ENCODE measurements at places on chromosomes 7 and 10.

DNA sequence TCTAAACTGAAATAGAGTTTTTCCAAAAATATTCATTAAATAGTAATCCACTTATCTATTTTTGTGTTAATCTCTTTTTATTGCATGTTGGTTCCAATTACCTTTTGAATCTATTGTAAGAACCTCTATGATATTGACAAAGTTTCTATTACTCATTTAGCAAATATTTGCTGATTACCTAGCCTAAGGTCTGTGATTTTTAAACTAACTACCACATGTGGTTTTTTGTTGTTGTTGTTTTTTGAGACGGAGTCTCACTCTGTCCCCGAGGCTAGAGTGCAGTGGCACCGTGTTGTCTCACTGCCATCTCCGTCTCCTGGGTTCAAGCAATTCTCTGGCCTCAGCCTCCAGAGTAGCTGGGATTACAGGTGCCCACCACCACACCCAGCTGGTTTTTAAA, 2.0 kb upstream of the ASB13 start:
- no peak for DNase-seq

- DNase-seq, result no peak
These were observed 110.7 kb downstream of the ANKRD30A start for GRCh38 chr10:37236093-37236492.

GRCh38 chr7:111730476-111731300, 168.4 kb upstream of the IMMP2L start:
- DNase-seq, result peak; percentile 5

GRCh38 chr10:7887174-7887816, 69.0 kb downstream of the TAF3 start:
- DNase-seq, result no peak

- no peak for DNase-seq
These were observed 2.0 kb downstream of the CALY start for GRCh38 chr10:133334503-133335245.

GRCh38 chr10:32851301-32851700, 106.7 kb downstream of the ITGB1 start:
- no peak for DNase-seq

DNA sequence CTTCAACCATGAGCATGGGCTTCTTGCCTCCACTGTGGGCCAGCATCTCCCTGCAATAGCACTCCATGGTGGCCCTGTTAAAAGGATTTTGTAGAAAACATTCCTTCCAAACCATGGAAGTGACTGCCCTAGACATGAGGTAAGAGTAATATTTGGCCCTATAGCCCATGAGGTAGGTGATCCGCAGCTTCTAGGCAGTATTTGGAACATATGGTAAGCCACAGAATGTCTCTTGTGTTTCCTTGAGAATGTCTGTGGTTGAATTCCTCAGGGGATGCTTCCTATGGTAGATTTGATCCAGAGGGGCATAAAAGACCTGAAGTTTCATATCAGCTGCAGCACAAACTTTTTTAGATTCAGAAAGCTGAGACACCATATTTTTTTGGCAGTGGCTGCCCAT, 54.9 kb downstream of the TMEM168 start:
- no peak for DNase-seq

DNA sequence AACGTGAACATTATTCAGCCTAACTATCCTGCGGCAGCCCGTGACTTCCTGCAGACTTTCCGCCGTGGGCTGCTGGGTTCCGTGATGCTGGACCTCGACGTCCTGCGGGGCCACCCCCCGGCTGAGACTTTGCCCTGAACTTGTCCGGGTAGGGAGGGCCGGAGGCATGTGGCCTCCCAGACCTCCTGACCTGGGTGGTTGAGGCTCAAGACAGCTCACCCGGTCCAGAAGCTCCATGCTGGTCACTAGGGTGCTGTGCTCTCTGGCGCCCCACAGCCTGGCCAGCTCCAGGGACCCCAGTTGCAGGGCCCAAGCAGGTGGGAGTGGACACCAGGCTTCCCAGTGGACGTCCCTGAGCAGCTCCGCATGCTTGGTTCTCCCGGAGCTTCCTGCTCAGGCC, 4.4 kb downstream of the SPRN start:
- DNase-seq, result no peak

- DNase-seq, result no peak
These were observed 519.1 kb upstream of the AUTS2 start for GRCh38 chr7:69078997-69079769.

- DNase-seq, result no peak
These were observed 211.6 kb upstream of the MAGI2 start for GRCh38 chr7:79664884-79665676.

- no peak for DNase-seq
These were observed 81.7 kb downstream of the STK31 start for GRCh38 chr7:23791721-23792120.

GRCh38 chr7:74230446-74231231, 20.8 kb downstream of the LAT2 start:
- no peak for DNase-seq

DNA sequence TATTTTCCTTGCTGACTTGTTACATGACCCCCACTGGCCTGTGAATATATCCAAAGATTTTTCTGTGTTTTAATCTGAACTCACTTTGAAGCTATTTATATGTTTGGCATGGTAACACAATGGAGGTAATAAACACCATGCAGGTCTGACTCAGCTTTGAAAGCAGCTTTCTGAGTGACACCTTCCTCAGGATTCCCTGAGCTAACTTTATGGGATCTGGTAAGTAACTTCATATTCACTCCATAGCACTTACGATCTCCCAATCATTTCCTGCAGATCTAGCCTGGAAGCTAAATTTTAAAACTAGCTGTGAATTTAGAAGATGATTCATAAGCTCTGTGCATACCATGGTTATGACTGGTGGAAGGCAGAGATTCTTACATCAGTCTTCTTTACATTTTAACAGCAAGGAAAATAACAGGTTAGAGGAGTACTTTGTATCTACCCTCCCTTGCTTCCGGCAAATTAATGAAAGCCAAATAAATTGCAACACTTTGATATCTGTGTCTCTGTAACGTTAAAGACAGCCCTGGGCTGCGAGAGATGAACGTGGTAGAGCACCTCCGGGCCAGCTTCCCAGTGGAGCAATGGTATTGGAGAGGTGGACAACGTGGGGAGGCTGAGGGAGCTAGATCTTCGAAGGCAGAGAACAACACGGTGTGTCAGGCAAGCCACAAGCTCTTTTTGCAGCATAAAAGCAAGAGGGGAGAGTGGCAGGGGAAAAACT, 170.2 kb upstream of the KLF14 start:
- DNase-seq, result no peak

DNA sequence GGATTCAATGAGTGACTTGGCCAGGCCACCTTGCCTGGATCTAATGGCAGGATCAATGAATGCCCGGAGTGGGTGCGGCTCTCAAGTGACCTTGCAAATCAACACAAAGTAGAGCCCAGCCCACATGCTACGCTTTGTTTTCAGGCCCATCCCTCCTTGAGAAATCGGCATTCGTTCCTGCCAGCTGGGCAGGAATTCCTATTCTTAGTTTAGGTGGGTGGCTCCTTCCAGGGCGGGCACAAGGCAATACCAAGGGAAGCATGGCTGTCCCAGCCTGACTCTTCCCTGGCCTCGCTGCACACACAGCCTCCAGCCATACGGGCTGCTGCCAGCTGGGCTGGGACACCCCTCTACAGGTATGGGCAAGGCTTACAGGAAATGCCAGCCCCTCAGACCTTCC, 119.3 kb downstream of the SH3PXD2A start:
- DNase-seq, result no peak

- DNase-seq, result no peak
These were observed 339.2 kb upstream of the ADARB2 start for GRCh38 chr10:2076528-2076927.

- DNase-seq, result no peak
These were observed 2.4 kb upstream of the MYO1G start for GRCh38 chr7:44981035-44981706.

- no peak for DNase-seq
These were observed 142.1 kb downstream of the JCAD start for GRCh38 chr10:29917311-29917710.

DNA sequence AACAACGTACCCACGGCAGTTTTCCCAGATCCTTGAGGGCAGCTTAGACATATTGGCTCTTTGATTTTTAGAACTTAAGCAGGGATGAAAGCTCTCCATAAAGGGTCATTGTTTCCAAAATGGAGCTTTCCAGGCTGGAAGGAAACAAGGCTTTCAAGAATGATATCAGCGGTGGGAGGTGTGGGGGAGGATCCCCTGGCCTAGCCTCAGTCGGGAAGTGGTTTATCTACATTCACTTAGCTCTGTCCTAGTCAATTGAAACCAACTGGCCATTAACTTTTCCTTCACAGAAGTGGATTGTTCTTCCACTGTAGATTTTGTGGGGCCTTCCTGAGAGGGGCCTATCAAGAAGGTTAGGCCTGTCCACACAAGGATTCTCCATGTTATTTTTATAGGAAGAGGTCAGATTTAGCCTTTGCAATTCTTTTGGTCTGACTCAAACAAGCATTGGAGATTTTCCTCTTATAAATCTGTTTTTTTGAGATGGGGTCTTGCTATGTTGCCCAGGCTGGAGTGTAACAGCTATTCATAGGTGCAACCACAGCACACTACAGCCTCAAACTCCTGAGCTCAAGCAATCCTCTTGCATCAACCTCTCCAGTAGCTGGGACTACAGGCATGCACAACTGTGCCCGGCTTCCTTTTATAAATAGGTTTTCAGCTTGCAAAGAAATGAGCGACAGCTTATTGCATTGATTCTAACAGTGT, 343.5 kb downstream of the LRMDA start:
- no peak for DNase-seq

DNA sequence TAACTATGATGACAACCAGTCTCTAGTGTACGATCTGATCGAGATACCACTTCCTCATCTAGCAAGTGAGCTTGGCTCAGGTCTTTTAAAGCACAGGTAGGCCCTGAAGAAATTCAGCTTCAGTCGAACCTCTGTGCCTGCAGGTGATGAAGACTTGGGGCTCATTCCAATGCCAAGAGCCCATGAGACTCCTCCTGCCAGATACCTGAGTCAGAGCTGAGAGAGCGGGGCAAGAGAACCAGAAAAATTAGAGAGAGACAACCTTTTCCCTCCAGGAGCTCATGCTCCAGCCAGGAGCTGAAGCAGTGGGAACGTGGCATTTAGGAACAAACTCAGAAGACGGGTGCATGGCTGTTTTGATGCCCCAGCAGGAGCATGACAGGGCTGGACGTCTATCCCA, 232.7 kb downstream of the FANK1 start:
- DNase-seq, result no peak

GRCh38 chr7:94344826-94345225, 49.9 kb upstream of the COL1A2 start:
- DNase-seq, result no peak

- no peak for DNase-seq
These were observed 11.2 kb downstream of the CACNB2 start for GRCh38 chr10:18151356-18151890.

DNA sequence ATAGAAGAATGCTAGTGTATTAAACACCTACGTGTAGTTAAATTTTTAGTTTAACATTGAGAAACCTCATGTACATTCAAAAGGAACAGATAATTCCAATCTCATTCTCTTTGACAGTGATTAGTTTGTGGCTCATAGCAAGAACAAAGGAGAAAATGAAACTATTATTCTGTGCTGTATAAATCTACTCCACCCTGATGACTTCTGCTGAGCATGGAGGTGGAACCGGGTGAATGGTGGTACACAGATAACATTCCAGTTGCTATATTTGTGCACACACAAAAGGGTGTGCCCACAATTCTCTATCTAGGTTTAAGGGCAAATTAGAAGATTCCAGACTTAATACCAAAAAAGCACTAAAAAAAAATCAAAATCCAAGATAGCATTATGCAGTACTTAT, 17.0 kb upstream of the RALA start:
- no peak for DNase-seq

DNA sequence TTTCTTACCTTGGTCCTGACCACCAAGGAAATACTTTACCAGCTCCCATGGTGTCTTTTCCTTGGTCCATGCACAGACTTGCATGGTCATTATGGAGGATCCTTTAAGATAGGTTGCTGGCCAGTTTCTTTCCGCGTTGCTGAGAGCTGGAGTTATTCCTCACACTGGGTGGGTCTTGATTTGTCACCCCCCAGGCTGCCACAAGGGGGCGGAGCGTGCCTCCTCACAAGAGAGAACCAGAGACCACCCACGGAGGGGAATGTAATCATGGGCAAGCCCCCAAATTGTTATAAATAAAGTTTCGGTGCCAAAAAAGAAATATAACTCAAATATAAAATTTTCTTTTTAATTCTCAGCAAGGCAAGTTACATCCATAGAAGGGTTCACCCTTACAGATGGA, 10.5 kb upstream of the TRIM24 start:
- no peak for DNase-seq

All from NCI-H446 treated with DMSO at 0.1 percent for 48 hours (cell line).